ENCODE measurements at places on chromosomes 4 and X.

DNA sequence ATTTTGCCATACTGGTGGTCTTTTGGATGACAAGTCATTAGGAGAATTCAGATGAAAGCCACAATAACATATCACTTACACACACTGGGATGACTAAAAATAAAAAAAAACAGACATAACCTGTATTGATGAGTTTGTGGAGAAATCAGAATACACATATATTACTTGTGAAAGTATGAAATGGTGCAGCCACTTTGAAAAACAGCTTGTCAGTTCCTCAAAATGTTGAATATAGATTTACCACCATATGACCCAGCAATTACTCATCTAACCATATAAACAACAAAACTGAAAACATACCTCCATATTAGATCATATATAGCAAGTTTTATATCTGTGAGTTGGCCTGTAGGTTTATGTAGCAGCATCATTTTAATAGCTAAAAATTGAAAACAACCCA is 608.7 kb downstream of the TLL1 start:
- DNase-seq = no peak

GRCh38 chr4:75547647-75548387 is 8.0 kb upstream of the ODAPH start:
- no peak for DNase-seq

GRCh38 chrX:38045538-38046096 is 39.3 kb downstream of the SYTL5 start:
- DNase-seq = no peak

GRCh38 chr4:3679071-3679825 is 86.9 kb upstream of the ADRA2C start:
- DNase-seq = no peak

- DNase-seq = no peak
Measured at GRCh38 chr4:121411151-121411744, 30.4 kb upstream of the QRFPR start.

DNA sequence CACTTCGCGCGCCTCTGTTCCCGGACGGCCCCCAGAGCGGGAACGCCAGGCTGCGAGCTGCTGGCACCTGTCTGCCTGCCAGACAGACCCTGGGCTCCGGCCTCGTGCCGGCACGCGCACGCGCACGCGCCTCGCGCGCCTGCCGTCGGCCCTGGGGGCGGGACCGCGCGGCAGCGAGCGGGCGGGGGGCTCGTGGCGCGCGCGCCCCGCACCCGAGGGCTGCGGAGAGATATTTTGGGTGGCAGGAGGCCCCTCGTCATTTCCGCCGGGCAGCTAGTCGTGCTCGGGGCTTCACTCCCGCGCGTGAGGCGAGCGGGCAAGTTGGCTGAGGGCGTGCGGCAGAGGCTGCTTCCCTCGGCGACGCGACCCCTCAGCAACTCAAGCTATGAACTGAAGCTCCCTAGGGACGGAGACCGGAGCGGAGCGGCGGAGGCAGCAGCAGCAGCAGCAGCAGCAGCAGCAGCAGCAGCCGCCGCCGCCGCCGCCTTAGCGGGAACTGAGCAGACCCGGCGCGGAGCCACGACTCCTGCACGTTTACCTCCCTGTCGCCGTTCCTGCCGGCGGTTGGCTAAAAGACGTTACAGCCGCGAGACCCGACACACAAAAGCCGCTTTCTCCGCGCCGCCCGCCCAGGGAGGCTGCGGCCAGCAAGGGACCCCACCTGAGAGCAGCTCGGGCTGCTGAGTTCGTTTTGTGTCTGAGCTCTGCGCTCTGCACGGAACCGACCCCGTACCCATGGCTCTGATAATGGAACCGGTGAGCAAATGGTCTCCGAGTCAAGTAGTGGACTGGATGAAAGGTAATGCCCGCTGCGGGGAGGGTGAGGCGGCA is at the start of gene CNKSR2:
CNKSR2 (plus strand) TSS at position 256 of the 831 bp plus-strand sequence; CDS start at position 736, 480 bp downstream.
- DNase-seq = peak; percentile 45

DNA sequence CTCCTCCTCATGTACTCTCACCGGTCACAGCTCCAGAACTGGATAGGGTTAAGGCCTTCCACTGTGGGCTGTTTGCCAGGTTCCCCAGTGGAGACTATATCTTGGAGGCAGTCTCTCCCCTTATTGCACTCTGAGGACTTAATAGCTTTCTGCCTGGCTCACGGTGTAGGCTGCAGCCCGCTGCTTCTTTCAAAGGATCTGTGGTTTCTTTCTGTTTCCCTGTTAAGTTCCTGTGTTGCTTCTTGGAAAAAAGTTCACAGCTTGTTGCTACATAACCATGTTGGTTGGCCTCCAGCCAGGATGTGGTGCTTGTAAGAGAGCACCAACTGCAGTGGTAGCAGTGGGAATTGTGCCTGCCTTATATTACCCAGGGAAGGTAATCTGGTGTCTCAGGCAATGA is 24.9 kb upstream of the ZDHHC15 start:
- DNase-seq = no peak

DNA sequence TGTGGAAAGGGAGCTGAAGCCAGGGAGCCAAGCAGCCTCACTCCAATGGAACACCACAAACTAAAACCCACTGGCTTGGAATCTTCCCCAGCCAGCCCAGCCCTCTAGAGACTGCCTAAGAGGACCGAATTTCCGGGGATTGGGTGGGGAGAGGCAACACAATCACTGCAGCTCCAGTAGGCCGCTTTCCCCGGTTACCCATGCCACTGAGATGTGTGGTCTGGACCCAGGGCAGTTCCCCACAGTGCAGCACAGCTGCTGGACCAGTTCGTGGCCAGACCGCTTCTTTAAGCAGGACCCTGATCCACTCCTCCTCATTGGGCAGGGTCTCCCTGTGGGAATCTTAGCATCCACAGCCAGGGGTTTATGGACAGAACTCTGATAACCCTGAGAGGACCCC is 91.9 kb upstream of the PAGE3 start:
- no peak for DNase-seq

DNA sequence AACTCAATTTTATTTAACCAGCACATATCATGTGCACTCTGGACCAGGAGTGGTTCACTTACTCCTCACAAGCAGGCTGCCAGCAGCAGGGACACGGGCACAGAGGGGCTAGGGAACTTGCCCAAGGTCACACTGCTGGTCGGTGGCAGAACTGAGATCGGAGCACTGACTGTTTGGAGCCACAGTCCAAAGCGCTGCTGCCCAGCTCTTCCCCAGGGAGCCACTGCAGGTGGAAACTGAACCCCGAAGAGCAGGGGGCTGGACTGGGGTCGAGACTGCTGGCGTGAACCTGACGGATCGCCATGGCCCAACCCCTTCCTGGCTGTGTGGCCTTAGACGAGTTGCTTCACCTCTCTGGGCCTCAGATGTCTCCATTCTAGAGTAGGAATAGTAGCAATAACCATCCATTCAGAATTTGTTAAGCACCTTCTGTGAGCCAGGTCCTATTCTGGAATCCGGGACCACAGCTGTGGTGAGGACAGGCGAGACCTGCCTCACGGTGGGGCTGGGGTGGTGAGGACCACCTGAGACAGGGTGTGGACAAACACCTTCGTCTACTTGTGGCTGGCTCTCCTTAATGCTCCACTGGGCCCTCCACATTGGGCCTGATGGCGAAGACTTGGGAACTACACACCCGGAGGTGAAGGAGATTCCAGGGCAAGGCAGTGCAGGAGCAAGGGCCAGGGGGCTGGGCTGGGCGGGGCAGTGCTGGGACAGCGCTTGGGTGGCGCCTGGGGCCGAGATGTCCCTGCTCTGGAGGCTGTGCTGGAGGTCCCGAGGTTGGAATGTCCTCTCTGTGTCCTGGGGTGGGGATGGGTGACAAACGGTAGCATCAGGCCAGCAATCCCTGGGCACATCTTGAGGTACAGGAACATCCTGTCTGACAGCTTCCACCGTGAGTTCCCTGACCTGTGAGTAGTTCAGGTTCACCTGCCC is 32.0 kb upstream of the KIAA0232 start:
- DNase-seq = no peak

GRCh38 chr4:6926681-6927478 is 17.3 kb downstream of the TBC1D14 start:
- peak; percentile 39 for DNase-seq

- no peak for DNase-seq
Measured at GRCh38 chr4:950136-951020, 18.1 kb downstream of the TMEM175 start.

DNA sequence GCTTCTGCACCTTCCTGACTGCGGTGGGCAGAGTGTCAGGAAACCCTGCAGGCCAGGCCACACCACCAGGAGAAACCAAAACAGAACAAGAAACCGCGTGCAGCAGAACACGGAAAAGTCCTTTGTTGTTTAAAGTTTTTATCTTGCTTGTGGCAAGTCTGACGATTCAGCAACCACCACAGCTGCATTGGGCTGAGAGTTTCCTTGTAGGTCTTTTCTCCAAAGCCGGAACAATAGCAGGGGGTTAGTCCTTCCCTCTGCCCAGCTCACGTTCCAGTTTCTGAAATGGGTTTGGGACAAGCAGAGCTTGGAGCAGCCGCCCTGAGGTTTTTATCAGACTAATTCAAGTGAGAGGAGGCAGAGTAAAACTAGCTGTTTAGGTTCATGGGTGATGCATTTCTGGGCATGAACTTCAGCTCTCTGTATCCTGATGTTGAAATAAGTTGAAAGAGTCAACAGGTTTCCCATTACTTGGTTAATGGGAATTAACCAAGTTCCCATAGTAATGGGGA is 216.9 kb downstream of the PTTG2 start:
- DNase-seq = peak; percentile 7

GRCh38 chrX:134599184-134599914 is 58.9 kb downstream of the PLAC1 start:
- DNase-seq = no peak

- DNase-seq = no peak
Measured at GRCh38 chr4:76238236-76238635, 13.3 kb upstream of the FAM47E start.

DNA sequence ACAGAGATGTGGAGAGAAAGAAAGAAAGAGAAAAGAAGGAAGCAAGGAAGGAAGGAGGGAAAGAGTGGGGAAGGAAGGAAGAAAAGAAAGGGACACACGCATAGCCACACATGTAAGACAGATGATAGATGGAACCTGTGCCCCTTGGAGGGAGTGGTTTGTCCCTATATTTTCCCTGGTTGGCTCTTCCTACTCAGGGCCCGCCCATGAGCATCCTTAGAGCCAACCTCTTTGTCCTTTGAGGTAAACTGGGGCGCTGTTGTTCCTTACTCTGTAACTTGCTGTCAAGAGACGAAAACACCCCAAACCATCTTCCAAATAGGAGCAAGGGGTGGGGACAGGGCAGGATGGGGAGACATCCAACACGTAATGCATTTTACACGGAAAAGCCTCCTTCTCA is 220.9 kb downstream of the MAML3 start:
- no peak for DNase-seq

DNA sequence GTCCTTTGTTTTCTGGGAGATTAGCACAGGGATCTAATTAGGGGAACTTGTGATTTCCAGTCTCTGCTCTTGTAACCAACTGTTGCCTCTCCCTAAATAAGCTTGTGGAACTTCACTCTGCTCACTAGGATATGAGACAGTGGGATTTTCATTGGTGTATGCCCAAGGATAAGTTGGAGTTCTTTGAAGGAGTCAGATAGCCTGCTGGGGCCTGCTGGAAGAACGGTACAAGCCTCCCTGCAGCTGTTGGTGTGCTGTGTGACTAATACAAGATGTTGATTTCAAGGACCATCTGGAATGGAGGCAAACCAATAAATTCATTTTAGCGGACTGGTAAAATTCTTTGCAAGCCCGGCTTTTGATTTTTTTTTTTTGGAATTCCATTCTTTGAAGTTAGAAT is 167.0 kb downstream of the AASDH start:
- DNase-seq = no peak

GRCh38 chrX:16202943-16203342 is 35.7 kb downstream of the MAGEB17 start:
- no peak for DNase-seq

DNA sequence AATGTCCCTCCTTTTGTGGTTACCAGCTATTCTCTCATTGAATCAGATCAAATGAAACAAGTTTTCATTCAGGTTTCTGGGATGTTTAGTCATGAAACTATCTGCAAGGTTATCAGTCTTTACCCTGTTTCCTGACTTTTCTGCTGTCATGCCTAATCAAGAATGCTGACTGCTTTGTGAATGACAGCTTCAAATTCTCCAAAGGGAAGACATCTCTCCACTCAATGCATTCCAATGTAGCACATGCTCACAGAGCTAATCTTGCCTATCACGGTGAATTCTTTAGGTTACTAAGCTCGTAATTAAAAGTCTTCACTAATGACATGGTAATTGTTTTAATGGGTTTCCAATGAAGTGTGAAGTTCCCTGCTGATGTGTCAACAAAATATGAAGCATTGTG is 1068.5 kb downstream of the PCDH7 start:
- no peak for DNase-seq

- DNase-seq = no peak
Measured at GRCh38 chrX:108442901-108443464, 3.3 kb downstream of the COL4A5 start.

GRCh38 chr4:98068495-98068894 is 74.8 kb downstream of the STPG2 start:
- DNase-seq = no peak

DNA sequence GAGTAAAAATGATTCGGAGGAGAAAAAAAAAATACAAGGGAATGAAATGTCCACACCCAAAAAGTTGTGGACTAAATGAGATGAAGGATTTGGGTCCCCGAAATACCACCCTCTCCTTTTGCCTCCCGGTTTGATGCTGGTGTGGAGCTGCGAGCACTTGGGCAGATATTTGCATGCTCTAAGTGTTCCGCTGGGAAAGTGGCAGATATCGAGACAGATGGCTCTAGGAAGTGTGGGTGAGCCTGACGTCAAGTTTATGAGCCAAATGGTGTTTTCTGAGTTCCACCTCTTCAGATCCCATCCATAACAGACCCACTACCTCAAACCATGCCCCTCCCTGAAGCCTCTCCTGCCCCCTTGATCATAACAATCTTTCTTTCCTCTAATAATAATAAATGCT is 228.6 kb downstream of the QDPR start:
- DNase-seq = no peak

- DNase-seq = no peak
Measured at GRCh38 chrX:39745818-39746217, 351.9 kb downstream of the BCOR start.

DNA sequence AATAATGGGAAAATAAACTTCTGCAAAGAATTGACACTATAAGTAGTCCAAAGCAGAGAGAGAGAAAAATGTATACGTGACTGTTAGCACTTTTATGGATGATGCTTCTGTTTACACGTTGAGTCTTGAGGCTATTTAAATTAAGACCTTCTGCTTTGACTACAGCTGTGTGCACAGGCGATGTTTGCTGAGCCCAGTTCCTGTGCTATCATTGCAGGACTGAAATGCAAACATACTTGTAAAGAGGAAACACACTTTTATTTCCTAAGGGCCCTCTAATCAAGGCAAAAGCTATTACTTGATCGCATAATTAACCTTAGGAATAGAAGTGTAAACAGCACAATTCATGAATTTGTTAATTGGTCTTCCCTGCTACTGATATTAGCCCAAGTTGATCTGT is 226.9 kb downstream of the FBXW7 start:
- DNase-seq = no peak

GRCh38 chrX:123138473-123138872 is 45.6 kb upstream of the GRIA3 start:
- DNase-seq = no peak

DNA sequence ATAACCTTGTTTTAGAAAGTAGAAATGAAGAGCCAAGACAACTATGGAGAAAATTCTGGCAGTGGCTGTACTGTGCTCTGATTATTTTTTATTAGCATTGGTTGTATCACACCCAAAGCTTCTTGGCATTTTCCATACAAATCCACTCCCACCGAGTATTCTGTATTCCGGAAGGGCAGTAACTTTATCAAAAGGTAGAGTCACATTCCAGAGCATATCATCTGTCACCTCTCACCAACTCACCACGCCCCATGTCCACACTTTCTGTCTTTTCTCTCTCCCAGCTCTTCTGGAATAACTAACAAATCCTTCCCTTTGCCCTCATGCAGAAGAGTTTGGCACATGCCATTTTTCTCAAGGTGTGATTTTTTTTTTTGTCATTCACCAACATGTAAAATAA is 52.7 kb downstream of the CORIN start:
- DNase-seq = no peak
